ENCODE measurements at places on chromosomes 1 and 21.
A peak's percentile ranks its signal among the peaks of the same experiment; 100 is the strongest.

GRCh38 chr1:17059391-17060305 lies 5.8 kb upstream of the SDHB start:
- DNase-seq: peak; percentile 47

DNA sequence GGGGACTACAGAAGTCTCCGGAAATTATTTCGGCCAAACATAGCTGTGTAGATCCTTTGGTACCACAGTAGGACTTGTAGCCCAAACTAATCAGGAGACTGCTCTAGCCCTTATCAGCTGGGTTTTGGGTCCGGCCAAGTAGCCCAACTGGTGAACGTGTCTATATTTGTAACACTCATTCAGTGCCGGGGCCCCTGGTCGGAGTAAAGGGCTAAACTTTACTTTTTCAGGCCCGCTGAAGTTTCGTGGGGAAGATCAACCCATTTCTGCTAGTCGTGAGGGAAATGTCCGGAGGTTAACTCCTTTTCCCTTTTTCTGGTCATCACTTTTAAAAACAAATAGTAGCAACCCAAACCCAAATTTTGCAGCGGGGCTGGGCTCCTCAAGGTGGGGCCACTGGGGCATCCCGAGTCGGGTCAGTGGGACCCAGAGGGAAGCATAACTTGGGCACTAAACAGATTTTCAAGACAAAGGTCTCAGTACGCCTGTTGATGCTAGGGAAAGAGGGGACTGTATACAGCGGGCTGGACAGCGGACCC lies 1.7 kb downstream of the LHX9 start:
- DNase-seq: no peak

DNA sequence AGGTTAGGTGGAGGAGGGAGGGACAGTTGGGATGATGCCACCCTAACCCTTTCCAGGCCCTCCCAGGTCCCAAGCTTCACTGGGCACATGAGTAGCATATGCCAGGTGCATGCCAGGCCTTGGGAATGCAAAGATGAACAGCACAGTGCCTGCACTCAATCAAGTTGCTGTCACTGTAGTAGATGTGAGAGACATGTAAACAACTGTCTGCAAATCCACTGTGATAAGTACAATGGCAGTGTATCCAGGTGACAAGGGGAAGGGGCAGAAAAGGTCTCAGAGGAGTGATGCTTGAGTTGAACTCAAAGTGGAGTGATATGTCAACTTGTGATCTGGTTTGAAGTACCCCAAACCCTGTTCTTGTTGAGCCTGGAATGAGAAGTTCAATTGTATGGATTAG lies 49.5 kb upstream of the LRRN2 start:
- peak; percentile 45 for DNase-seq

DNA sequence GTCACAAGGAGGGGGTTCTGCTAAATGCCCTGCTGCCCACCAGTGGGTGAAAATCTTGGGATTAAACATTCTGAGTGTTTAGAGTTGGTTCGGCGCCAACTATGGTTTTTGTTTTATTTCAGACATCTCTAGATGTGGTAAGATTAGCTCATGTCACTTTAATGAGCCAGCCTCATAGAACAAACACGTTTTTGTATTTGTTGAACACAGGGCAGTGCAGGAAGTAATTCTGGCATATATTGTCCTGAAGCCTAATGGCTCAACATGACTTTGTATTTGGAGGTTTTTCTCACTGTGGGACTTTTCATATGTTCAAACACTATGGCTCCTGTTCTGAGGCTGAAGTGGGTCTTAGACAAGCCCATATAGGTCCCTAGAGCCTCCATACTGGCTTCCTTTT lies 107.8 kb downstream of the NGF start:
- no peak for DNase-seq

- DNase-seq: no peak
These were observed 30.3 kb upstream of the POGK start for GRCh38 chr1:166808952-166809351.

DNA sequence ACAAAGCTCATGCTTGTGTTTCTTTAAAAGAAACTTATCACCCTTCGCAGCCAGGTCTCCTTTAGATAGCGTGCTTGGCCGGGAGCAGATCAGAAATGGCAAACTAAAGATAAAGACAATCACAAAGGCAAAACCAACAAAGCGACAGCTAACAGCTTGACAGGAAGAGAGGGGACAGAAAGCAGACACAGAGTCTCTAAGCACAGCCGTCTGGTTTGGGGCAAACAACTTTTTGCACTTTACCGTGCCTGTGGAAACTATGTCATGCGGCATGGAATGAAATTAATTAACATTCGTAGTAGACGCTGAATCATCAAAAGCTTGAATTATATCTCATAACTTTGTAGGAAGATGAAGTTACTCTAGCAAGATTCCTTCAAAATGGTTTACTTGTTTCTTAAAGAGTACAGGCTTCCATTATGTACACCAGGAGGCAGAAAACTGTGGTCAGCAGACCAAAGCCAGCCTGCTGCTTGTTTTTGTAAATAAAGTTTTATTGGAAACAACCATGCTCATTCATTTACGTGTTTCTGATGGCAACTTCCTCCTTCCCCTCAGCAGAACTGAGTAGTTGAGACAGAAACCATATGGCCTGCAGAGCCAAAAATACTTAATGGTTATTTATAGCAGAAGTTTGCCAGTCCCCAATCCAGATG lies 183.2 kb downstream of the KIF26B start:
- DNase-seq: no peak

DNA sequence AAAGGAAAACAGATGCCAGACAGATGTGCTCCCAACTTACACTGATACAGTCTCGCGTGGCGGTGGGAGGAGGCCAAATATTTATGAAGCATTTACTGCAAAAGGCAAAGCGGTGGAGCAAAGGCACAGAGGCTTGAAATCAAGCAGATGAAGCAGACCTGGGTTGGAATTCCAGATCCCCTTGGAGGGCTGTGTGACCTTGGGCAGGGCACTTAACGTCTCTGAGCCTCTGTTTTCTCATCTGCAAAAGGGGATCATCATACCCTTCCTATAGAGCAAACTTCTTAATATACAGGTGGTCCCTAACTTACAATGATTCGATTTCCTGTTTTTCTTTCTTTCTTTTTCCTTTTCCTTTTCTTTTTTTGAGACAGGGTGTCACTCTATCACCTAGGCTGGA lies 54.1 kb downstream of the IGSF21 start:
- DNase-seq: no peak

- no peak for DNase-seq
These were observed 187.8 kb upstream of the JUN start for GRCh38 chr1:58971629-58972140.

- DNase-seq: no peak
These were observed 27.8 kb upstream of the CACYBP start for GRCh38 chr1:174971902-174972301.

DNA sequence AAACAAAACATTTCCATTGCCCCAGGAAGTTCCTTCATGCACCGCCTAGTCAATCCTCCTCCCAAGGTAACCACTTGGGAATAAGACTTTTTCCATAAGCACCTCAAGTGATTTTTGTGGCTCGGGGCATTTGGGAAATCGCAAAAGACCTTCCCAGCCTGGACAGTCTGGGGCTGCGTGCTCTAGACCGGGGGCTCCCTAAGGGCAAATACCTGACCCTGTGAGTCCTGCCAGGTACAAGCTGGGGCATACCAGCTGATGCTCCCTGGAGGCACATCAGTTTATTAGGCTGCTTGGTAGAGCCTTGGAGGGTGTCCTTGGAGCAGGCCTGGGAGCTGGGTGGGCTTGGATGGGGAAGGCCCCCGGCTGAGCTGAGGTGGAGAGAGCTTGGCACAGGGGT lies 34.4 kb downstream of the ALPL start:
- DNase-seq: no peak

- no peak for DNase-seq
These were observed 44.1 kb downstream of the TTC3 start for GRCh38 chr21:37117204-37117603.

- DNase-seq: no peak
These were observed 62.7 kb downstream of the DMAP1 start for GRCh38 chr1:44275991-44276405.

DNA sequence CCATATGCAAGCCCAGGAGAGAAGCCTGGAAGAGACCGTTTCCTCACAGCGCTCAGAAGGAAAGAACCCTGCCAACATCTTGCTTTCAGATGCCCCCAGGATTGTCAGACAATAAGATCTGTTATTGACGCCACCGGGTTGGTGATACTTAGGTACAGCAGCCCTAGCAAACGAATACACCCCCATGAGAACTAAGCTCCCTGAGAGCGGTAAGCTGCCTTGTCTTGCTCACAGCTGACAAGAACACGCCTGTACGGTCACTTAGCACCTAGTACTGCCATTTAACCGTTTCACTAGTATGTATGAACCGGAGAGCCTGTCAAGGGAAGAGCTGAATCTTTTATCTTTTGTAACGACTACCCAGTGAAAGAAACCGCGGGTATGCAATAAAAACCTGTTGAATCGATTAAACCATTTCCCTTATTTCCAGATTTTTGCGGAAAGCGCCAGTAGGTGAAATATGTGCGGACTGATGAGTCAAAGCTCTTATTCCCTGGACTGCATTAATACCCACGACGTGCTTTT lies 619 bp upstream of the ZBTB8B start:
- DNase-seq: no peak

GRCh38 chr1:179910934-179911333 lies 28.8 kb downstream of the TOR1AIP1 start:
- DNase-seq: no peak

DNA sequence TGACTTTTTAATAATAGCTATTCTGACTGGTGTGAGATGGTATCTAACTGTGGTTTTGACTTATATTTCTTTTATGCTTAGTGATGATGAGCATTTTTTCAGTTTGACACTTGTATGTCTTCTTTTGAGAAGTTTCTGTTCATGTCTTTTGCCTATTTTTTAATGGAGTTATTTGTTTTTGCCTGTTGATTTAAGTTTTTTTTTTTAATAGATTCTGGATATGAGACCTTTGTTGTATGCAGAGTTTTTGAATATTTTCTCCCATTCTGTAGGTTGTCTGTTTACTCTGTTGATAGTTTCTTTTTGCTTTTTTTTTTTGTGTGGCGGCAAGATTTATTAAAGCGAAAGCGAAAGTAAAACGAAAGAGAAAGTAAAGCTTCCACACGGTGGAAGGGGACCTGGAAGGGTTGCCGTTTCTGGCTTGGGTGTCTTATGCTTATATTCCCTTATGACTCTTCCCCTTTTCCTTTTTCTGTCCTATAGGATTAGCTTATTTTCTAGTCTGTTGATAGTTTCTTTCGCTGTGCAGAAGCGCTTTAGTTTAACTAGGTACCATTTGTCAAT lies 67.6 kb downstream of the TBX19 start:
- DNase-seq: no peak

GRCh38 chr1:220843481-220844011 lies 35.7 kb upstream of the HLX start:
- DNase-seq: peak; percentile 7

GRCh38 chr1:241747992-241748391 lies 95.9 kb downstream of the WDR64 start:
- no peak for DNase-seq

DNA sequence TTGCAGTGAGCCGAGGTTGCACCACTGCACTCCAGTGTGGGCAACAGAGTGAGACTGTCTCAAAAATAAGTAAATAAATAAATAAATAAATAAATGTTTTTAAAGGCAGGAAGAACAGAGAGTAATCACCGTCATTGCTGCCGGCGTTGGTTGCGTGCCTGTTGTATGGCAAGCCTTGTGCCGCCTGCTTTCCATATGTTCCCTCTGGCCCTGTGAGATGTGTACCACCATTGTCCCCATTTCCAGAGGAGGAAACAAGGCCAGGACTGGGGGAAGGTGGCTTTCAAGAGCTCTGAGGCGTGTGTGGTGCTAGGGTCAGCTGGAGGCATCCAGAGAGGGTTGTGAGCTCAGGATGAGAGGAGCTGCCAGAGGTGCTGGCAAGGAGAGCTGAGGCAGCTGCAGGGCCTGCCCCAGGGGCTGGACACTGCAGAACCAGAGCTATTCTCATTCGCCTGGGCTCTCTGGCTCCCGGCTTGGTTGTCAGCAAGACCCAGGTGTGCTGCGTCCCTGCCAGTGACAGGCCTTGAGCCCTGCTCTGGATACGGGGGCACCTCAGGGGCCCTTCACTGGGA lies 5.2 kb upstream of the MARCKSL1 start:
- no peak for DNase-seq

DNA sequence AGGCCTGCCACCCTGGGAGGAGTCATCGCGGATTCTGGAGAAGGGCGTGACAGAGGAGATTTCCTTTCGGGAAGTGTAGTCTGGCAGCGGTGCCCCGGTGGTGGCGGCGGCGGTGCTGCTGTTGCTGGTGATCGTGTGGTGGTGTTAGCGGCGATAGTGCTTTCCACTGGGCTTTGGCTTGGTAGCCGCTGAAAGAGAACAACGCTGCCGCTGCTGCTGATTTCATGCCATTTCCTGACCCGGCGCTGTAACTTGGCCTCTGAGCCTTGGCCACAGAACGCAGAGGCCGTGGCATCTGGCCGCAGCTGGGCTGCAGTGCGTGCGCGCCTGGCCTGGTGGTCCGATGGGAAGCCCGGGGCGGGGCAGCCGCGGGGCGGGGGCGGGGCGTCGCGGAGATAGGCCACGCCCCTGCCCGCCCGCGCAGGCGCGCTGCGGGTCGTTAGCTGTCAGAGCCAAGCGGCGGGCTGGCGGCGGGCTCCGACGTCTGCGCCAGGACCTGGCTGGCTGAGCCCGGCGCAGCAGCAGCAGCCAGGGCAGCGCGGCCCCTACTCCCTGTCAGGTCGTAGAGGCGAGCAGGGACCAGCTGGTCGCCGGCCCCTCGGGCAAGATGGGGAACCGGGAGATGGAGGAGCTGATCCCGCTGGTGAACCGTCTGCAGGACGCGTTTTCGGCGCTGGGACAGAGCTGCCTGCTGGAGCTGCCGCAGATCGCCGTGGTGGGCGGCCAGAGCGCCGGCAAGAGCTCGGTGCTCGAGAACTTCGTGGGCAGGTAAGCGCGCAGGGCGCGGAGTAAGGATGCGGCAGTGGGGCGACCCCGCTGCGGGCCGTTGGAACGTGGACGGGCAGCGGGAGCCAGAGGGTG lies at the start of gene DNM3:
Gene DNM3 (plus strand): TSS at position 449 of the 861 bp plus-strand sequence. CDS start 159 bp downstream, at position 608.
- DNase-seq: peak; percentile 50

DNA sequence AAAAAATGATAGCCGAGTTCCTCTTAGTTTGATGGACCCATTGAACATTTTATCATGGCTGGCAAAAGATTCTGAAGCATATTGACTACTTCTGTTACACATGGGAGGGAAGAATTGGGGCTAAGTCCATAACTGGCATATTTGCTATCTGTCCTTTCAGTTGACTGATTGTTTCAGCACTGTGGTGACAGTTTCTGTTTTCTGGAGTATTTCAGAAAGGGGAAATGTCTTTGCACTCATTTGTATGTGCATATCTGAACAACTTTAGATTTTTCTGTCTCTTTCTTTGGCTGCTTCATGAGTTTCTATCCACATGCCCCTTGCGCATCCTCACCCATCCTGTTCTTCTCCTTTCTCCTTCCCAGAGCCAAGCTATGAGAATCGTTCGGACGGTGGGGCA lies 33.2 kb downstream of the SPATA46 start:
- DNase-seq: no peak

DNA sequence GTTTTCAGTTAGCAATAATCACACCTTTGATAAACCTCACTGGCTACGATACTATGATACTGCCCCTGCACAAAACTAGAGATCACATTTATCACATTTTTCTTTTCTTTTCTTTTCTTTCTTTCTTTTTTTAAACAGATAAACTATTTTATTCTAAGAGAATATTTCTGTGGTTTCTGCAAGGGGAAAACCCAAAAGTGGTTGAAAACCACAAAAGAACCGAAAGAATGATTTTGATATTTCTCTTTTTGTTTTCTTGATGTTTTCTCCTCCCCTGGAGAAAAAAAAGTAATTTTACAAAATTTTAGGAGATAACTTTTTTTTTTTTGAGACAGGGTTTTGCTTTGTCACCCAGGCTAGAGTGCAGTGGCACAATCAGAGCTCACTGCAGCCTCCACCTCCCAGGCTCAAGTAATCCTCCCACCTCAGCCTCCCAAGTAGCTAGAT lies 18.4 kb upstream of the FRRS1 start:
- no peak for DNase-seq
